NCI-H1930 (cell line): ENCODE measurements at places on chromosomes 3 and 15.
A peak's percentile ranks its signal among the peaks of the same experiment; 100 is the strongest.

GRCh38 chr15:38996111-38996631, 431.6 kb upstream of the RASGRP1 start:
- DNase-seq, result no peak

- no peak for DNase-seq
Observed at GRCh38 chr3:37598808-37599581, 262.7 kb upstream of the CTDSPL start.

- DNase-seq, result no peak
Observed at GRCh38 chr3:151366993-151367392, 17.6 kb downstream of the P2RY12 start.

DNA sequence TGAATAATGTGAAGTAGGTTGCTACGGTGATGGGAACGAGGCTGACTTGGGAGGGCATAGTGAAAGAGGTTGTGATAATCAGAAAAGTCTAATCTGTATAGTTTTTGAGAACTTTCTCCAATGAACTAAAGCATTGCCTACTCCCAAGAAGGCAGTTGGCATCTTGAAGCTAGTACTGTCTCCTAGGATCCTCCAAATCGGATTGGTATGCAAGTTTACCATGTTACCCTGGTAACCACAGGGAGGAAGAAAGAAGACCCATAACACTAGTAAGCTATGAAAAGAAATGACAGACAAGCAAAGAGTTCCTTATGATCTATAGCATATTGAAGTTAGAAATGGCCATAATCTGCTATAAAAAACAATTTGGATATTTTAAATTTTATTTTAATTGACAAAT, 127.2 kb upstream of the SYNPR start:
- DNase-seq, result no peak

DNA sequence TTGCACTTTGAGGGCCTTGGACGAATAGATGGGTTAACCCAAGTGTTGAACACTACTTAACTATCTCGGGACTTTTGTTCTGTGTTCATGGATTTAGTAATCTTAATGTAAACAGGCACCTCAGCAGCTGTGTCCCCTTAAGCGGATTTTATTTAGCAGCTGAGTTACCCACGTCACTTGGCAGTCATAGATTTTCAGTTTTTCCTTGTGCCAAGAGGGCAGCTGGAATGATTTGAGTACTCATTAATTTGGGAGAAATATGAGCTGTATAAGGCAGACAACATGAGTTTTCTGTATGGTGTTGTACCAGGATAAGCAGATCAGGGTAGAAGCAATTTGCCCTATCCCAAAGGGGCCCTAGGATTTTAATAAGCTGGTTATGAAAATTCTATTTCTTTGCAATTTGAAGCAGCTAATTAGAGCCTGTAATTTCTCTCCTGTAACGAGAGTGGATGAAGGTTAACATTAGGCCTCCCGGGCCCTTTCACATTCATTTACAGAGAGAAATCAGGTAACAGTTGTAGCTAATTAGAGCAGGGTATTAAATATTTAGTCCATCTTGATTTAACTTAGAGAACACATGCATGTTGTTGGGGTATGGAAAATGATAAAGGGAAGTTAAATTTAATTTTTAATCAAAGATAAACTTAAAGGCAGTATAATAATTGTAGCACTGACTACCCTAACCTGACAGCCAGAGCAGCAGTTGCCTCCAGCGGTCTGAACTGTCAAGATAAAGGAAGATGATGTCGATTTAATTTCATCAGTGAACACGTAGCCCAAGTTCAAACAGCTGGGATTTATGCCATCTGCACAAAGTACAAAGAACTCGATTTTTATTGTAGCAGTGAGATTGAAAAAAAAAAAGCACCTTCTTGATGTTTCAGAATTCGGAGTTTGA, 194.5 kb downstream of the LRTM1 start:
- DNase-seq, result peak; percentile 14

- no peak for DNase-seq
Observed at GRCh38 chr3:139957844-139958243, 22.9 kb downstream of the CLSTN2 start.

- no peak for DNase-seq
Observed at GRCh38 chr3:17140670-17141505, 256.1 kb downstream of the PLCL2 start.

GRCh38 chr3:108588601-108589000, 637 bp downstream of the CIP2A start:
- no peak for DNase-seq

- no peak for DNase-seq
Observed at GRCh38 chr3:4426782-4427344, 40.2 kb downstream of the SUMF1 start.

DNA sequence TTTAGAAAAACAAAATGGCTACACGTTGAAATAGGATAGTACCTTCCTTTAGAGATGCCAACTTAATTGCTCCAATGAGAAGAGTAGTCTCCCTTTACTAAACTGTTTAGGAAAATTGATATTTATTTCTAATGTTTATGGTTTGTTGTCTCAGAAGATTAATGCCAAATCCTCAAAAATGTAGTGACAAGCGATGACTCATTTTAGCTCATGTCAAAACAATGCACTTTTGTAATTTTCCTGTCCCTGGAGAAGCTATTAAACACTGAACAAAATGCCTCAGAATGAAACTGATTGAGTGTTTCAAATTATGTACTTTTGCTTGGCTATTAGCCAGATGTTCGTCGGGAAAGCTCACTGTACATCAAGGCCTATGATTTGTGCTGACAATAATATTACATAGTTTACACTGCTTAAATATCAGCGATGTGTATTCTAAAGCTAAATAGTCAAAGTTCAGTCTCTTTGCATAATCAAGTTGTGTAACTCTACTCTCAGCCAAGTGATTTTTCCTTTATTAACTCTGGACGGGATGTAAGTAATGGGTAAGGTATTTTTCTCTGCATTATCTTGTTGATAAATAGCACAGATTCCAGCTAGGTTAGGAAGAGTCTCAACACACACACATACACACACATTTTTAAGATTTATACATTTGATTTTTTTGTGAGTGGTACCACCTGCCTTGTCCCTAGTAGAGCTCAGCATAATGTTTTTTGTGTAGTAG, 83.7 kb downstream of the CMSS1 start:
- peak; percentile 55 for DNase-seq

GRCh38 chr3:46998121-46998851, 18.8 kb downstream of the NBEAL2 start:
- no peak for DNase-seq

DNA sequence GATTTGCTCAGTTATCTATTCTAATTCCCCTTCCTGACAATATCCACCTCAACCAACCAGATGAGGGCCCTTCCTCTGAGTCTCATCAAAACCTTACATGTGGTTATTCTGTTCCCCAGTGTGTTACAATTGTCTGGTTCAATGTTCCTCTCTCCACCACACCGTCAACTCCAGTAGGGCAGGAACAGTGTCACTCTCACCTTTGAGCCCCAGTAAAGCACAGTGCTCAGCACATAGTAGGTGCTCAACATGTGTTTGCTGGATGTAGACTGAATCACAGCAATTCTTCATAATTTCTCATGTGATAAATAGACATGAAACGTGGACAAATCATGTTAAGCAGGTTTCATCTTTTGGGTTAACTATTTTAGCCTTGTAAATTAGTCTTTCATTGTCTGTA, 103.0 kb upstream of the EIF1B start:
- DNase-seq, result no peak

GRCh38 chr15:40523611-40524010, 41.2 kb downstream of the CCDC32 start:
- no peak for DNase-seq

DNA sequence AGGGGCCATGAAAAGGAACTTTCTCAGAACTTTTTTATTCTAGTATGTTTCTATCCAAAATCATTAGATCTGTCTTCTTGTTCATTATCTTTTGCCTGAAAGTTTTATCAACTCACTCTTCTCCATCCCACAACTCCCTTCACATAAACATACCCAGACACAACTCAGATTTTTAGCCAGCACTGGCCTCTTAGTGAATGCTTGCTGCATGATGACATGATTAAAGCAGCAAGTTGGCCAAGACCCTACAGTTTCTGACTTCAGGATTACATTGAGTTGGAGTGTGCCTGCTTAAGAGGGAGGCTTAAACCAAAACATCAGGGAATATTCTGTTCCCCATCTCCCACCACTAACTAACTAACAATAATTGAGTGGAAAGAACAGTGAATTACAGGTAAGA, 38.1 kb downstream of the PLSCR2 start:
- no peak for DNase-seq

GRCh38 chr3:72655131-72655551, 193.1 kb downstream of the SHQ1 start:
- no peak for DNase-seq

DNA sequence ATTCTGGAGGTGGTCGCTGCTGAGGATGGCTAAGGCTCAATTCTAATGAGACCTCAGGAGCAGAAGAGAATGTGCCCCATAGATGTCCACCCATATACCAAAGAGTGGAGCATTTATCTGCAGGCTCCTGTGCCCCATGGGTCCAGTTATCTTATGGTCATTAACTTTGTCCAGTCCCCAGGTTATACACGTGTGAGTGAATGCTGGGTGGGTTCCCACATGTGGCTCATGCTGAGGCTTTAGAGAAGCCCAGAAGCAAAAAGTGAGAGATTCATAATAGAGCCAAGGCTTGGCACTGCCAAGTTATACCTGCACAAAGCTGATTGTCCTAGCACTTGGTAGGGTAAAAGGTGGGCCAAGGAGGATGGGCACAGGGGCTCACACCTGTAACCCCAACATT, 30.0 kb upstream of the MINAR1 start:
- DNase-seq, result no peak

GRCh38 chr3:119490153-119490552, 8.2 kb upstream of the TIMMDC1 start:
- DNase-seq, result no peak

- peak; percentile 0 for DNase-seq
Observed at GRCh38 chr3:190306513-190307163, 15.6 kb downstream of the CLDN1 start.

DNA sequence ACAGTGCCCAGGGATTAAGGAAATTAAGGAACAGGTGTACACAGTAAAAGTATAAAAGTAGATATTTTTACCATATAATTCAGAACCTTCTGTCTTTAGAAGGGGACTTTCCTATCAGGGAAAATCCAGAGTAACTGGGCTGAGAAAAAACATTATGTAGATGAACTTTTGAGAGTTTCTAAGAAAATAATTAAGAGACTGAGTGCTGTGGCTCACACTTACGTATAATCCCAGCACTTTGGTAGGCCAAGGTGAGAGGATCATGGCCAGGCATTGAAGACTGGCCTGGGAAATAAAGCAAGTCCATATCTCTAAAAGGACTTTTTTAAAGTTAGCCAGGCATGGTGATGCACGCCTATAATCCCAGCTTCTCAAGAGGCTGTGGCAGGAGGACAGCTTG, 1021.8 kb downstream of the FHIT start:
- DNase-seq, result no peak

- DNase-seq, result no peak
Observed at GRCh38 chr3:122535964-122536631, 21.4 kb upstream of the KPNA1 start.

GRCh38 chr3:19012846-19013245, 135.5 kb upstream of the KCNH8 start:
- no peak for DNase-seq

DNA sequence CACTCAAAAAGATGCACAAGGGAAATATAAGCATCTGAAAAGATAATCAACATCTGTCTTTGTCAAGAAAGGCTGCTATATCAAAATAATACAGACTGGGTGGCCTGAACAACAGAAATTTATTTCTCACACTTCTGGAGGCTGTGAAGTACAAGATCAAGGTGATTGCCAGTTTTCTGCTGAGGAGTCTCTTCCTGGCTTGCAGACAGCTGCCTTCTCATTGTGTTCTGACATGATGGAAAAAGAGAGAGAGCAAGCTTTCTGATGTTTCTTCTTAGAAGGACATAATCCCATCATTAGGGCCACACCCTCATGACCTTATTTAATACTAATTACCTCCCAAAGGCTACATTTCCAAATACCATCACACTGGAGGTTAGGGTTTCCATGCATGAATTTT, 1573.3 kb downstream of the SI start:
- no peak for DNase-seq

DNA sequence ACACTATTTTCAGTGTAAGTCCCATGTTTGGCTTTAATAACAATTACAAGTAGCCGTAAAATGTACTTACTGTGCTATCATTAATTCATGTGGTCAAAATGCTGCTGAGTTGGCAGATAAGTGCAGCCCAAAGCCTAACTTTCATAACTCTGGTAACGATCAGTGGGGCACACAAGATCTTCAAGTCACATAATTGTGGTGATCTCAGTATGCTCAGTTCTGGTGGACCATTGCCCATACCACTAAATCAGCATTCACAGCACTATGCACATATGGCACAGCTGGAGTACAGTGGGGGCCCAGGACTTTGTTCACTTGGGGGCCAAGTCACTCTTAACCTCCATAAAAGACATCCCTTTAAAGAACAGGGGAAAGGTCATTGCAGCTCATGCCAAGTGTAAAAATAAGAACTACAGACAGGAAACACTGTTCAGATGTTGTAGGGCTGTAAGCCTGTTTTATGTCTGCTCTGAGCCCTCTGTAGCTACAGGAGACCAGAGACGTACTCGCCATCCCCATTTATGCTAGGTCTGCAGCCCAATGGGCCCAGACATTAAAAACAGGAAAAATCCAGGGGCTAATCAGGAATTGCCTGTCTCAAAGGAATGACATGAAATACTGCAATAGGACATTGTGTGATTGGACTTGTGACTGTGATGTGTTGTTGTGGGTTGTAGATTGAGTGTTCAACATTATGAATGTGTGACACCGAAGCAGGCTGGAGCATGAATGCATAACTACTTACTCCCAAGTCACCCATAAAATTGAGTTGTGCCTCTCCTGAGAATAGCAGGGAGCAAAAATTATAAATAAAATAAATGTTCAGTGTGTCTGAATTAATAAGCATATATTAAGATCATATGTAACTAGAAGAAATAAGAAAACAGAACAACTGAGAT, 282.5 kb upstream of the EPHA3 start:
- DNase-seq, result no peak

GRCh38 chr3:183991403-183991802, 26.3 kb downstream of the ABCC5 start:
- DNase-seq, result no peak

DNA sequence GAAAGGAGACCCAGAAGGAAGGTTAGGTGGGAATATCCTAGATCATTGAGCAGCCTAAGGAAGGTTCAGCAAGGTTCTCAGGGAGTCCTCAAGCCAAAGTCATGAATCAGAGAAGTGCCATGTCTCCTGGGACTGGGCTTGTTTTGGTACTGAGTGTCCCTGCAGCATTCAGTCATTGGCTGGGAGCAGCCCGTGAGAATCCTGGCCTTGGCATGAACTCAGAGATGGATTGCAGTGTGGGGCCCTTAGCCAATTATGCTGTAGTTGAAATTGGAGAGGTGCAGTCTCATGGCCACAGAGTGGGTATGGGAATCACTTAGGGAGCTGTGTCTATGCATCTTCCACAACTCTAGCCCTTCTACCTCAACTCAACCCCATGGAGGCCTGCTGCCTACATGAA, 17.0 kb upstream of the PPM1L start:
- DNase-seq, result no peak

DNA sequence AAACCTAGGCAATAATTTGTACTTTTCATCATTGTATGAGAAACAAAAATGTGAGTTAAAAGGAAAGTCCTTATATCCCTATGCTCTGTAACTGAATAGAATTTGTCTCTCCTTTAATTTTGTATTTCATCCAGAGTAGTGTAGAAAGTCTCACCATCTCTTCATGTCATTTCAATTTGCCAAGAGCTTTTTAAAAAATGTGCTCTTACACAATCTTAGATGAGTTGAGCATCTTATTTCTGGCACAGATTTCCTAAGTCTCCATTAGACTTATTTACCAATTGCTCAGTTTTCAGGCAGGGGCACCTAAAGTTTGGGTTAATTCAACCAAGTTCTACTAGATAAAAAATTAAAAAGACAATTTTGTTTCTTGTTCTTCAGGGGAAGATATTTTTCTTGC, 201.5 kb upstream of the RBMS3 start:
- DNase-seq, result no peak
